ENCODE measurements at places on chromosomes 1 and 21.

DNA sequence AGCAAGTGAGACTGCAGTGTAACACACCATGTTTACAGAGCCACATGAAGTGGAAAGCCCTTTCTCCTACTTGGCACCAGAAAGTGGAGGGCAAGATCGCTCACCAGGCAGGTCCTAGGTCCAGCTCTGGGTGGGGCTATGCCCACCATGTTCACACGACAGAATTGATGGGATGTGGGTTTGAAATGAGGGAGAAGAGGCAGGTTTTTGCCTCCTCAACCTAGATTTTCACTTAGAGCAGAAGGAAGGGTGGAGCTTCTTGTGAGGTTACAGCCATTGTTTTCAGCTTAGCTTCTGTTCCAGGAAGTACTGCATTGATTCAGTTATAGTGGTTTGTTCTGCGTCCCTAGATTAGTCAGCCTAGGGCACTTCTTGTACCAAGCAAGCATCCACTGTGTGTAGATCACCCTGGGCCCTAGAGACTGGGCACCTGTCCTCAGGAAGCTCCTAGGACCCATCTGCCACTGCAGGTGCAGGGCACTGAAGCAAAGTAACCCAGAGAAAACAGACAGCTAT is 2.3 kb downstream of the CD53 start:
- DNase-seq: no peak

DNA sequence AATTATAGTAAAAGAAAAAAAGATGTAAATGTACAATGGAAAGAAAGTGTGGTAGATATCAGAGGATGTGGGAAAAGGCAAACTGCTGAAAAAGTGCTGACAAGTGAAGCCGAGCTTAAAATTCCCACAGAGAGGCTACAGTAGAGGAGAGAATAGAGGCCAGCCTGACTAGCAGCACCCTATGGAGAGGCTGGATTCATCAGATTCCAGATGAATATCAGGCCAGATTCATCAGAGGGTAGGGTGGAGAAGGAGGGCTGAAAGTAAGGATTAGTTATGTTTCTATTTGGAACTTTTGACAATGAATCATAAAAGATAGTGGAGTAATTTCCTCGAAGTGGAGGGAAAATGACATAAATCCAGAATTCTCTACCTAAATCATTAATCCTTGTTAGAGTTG is 60.4 kb upstream of the NEK7 start:
- DNase-seq: no peak

DNA sequence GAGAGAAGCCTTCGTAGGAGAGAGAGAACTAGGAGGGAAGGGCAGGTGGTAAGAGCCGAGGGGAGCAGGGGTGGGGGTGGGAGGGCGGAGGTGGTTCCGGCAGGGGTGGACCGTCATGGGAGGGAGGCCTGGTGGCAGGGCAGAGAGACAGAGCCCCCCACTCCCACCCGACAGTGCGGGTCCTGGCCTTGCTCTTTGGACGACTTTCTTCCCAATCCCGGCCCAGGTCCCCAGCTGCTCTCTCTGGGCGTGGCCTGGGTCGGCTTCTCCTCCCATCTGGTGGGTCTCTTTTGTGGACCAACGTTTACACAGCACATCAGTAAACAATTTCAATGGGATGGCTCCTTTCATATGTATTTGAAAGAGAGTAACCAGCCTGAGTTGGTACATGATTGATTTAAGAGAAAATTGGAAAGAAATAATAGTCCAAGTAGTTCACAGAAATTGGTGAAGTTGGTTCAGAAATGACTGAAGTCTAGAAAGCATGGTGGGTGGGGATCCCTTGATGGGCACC is 56.9 kb downstream of the LDLRAD2 start:
- DNase-seq: no peak

DNA sequence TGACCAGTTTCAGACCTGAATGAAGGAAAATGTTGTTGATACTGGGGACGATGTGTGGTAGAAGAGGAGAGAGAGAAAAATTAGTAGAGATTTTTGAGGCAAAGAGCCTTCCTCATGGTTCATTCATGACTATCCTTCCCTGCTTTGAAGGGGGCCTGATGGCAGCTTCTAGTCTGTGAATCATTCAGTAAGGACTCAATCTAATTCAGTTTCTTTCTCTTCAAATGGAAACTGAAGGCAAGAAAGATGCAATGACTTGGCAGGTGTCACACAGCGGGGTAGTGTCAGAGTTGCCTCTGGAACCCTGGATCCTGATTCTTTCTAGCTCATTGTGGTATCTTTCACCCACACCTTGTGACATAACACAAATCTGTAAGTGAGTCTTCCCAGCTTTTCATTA is 14.9 kb upstream of the CD5L start:
- no peak for DNase-seq

DNA sequence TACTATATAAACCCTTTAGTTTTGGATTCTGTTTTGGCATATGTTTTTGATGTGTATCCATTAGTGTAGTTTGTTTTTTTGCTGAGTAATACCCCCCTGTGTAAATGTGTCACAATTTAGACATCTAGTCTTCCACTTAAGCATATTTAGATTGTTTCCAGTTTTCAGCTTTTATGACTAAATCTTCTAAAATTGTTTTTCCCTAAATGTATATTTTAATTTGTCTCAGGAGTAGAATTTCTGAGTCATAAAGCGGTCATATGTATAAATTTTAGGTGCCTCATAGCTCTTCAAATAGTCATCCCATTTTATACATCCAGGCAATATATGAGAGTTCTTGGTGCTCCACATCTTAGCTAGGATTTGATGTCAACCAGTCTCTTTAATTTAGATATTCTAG is 1348.0 kb downstream of the MRPL39 start:
- DNase-seq: no peak

DNA sequence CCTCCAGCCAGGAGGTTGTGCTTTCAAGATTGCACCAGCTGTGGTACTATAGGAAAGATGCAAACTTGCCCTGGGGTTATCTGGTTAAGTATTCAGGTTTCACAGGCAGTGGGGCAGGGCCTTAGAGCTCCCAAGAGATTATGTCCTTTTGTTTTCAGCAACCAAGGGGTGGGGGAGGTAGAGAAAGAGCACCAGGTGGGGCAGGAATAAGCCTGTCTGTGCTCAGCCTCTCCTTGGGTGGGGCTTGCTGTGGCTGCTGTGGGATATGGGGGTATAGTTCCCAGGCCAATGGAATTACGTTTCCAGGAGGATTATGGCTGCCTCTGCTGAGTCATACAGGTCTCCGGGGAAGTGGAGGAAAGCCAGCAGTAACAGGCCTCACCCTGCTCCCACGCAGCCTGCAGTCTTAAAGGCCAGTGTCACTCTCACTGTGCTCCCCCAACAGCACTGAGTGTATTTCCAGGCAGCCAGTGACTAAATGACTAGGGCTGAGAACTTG is 508.6 kb downstream of the RWDD3 start:
- peak; percentile 78 for DNase-seq

- no peak for DNase-seq
Measured at GRCh38 chr1:41609166-41609883, 124.8 kb upstream of the EDN2 start.

DNA sequence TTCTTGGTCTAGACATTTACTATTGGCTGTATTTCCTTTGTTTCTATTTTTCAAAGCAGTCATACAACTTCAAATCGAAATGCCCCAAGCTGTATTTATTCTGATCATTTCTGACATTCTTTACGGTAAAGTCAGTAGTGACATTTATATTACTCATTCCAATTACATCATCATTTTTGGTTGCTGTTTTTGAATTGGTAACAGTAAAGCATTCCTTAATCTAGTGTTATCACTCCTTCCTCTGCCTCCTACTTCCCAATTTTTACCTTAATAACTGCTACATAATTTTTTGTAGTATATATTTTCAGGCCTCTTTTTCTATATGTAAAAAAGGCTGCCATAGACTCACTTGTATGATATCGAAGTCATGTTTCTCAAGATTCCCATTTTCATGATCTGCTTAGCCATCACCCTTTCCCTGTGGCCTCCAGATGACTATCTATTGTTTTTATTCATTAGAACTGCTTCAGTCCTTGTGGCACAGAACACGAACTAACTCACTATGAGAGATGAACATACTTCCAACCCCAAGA is 167.2 kb downstream of the RUNX1 start:
- DNase-seq: peak; percentile 88

- no peak for DNase-seq
Measured at GRCh38 chr21:32207406-32207716, 71.5 kb downstream of the MIS18A start.

- no peak for DNase-seq
Measured at GRCh38 chr1:50091068-50091467, 17.7 kb upstream of the ELAVL4 start.

- no peak for DNase-seq
Measured at GRCh38 chr21:36828891-36829515, 130.1 kb downstream of the SIM2 start.

DNA sequence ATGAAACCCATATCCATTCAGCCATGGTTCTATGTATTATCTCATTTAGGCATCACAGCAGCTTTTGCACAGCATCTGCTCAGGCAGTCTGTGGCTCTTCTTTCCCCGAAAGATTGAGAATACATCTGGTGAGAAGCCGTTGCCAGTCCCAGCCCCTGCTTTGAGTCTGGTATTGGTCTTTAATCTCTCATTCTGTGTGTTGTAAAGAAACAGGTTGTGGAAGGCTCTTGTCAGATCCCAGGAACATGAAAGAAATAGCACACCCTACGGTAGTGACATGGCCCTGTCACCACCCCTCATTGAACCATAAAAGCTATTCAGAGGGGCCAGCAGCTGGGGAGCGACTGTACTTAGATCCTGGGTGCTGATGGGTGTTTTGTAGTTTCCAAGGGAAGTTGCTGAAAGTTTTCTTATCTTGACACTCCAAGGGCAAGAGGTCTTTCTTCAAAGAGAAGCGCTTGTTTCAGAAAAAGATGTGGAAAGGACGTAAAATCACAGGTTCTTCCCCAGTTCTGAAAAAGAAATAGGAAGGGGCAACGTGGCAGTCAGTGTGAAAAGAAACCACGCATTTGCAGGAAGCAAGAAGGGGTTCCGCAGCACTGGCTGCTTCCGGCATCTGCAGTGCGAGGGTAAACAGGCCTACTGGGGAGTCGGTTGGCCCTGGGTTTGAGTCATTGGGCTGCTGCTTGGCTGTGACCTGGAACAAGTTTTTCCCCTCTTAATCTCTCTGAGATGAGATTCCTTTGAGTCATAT is 145.0 kb downstream of the DHRS3 start:
- DNase-seq: no peak

DNA sequence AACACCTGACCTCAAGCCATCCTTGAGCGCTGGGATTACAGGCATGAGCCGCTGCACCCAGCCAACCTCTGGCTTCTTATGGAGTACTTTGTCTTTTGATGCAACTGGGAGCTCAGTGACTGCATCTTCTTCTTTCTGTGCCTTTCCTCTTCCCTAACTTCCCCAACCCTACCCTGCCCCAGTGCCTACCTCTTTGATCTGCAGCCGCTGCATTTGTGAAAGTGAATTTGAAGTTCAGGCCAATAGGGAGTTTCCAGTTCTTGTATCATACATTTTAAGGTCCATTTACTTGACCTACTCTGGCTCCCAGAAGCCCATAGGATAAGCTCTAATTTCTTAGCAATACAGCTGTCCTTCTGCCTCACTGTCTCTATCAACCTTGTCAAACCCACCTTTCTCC is 52.2 kb downstream of the KCNC4 start:
- no peak for DNase-seq

- DNase-seq: no peak
Measured at GRCh38 chr21:42850463-42850862, 28.9 kb downstream of the WDR4 start.

GRCh38 chr1:193614817-193615216 is 428.4 kb upstream of the B3GALT2 start:
- DNase-seq: peak; percentile 71

DNA sequence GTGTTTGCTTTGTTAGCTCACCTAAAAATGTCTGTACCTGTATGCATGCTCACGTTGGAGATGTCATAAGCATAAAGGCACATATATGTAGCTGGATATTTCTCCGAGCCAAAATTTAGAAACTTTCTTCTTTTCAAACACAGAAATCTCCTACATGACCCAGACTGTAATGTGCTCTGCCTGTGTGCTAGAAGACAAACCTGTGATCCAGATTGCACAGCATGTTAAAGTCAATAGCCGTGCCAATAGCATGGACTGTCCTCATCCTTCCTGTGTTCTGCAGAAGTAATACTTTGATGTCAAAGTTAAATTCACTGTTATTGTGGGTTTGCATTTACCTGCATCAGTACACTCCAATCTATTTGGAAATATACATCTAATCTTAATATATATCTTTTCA is 346.2 kb upstream of the ZRANB2 start:
- DNase-seq: no peak

- DNase-seq: peak; percentile 97
Measured at GRCh38 chr1:172746091-172746949, 87.4 kb downstream of the FASLG start.

DNA sequence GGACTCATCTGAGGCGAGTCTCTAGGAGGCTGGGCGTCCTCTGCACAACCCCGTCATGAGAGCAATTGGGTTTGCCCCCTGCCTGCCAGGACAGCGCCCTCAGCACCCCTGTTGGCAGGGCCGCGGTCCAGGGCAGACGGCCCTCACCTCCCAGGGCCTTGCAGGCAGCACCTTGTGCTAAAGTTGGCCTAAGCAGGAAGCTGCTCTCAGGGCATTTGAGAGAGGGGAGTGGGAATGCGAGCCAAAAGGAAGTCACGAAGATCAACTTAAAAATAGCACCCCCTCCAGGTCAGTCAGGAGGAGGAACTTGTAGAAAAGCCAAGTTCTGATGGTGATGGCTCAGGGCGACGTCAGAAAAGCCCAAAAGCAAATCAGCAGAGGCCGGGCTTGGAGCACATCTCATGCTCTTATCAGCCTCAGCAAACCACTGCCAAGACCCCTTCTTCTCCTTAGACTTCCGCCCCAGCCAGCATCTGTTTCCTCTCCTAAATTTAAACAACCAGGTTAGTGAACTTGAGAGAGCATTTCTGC is 12.6 kb upstream of the ADORA3 start:
- DNase-seq: no peak

DNA sequence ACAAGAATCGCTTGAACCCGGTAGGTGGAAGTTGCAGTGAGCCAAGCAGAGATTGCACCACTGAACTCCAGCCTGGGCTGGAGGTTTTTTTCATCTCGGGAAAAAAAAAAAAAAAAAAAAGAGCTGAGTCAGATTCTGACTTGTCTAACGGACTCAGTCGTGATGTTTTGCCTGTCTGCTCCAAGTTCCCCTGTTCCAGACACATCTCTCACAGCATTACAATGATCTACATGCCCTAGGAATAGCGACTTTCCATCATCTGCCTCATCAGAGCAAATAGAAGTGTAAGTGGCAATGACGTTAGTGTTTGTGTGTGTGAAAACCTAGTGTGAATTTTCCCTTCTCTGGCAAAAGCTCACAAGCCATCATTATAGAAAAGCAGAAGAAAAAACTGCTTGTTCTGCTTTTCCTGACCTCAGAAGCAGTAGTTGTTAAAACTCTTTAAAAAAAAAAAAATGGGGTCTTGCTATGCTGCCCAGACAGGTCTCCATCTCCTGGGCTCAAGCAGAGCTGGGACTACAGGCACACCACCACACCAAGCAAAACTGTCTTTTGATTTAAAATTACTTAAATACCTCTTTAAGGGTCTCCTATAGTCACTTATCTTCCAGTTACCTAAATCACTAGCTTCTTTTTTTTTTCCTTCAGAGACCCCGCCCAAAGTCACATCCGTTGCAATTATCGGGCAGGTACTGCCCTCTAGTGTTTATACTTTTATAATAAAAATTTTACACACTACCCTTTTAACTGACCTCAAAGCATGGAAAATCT is 37.3 kb downstream of the PLEKHO1 start:
- peak; percentile 87 for DNase-seq
